Naive B cell (primary cell): ENCODE measurements at places on chromosomes 5 and 9. TPM values are rescaled to one million over a fixed set of nuclear protein-coding genes. Genes with fewer than 3 reads are reported as not detected.

Gene SPATA31A3
- polyA plus RNA-seq, result not detected

Gene DNAH5
- polyA plus RNA-seq, result not detected

DNA sequence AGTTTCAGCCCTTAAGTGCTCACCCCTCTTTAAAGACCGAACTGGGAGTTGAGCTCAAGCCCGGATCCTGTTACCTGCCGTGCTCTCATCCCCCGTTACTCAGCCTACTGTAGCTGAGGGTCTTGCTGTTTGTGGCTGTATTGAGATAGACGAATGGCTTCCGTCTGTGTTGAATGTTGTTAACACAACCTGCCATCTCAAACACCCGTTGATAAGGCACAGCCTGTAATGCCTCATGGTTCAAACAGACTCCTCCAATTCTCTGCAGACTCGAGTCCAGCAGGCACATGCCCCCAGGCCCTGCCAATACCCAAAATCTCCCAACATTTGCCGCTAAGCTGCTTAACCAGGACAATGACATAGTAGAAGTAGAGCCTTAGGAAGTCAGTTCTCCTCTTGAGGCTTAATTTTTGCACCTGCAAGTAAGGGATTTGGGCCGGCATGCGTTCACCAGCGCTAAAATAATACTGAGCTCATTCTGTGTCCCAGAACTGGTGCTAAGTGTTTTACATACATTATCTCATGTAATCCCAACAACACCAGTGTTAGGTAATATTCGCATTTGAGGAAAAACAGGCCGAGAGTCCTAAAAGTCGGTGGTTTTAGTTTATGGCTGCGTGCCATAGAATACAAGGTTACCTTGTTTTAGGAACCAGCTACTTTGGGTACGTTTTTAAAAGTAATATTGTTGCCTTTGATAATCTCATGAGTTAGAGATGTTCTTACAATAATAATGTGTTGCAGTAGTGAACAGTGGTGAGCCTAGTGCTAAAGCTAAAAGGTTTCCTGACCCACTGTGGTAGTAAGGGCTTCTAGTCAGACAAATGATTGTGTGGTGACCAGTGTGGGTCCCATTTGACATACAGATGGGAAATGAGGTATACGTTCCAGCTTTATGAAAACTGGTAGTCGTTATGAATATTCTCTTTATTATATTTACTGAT, 1.5 kb upstream of the RFX3 start:
- no peak for DNase-seq

DNA sequence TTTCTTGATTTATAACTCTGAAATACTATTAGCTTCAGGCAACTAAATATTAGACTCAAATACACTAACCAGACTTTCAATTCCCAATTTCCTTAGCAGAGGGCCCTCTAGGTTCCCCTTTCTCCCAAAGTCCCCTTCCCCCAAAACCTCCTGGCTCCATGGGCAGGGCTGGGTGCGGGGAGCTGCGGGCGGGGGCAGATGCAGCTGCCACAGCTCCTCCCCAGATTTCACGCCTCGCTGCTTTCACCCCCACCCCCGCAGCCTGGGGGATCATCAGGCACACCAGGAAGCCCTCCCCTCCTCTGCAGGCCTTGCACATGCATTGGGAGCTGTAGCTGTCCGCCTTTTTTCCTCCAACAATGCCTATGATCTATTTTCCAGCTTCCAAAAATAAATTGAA, 82.8 kb upstream of the SPATA31C2 start:
- no peak for DNase-seq

Gene PCDHGC3
- 0.86 TPM for polyA plus RNA-seq

DNA sequence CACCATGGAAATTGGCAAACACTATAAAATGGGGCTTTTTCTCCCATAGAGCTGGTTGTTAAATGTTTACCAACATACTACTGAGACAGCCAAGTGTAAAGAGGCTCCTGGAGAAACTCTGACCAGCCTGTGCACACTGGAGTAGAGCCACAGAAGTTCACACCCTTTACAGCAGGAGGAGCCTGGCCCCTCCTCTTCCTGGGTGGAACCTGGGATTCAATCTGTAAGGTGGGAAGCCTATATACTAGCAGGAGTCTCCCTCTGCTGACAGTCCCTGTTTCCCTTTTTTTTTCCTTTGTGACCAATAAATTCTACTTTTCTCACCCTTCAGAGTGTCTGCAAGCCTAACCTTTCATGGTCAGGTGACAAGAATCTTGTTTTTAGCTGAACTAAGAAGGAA, 10.4 kb upstream of the SLC30A5 start:
- DNase-seq, result no peak

Gene GRM6
- polyA plus RNA-seq, result not detected

Gene SLC1A3
- polyA plus RNA-seq, result not detected

GRCh38 chr9:83526211-83526610, 12.0 kb downstream of the FRMD3 start:
- DNase-seq, result no peak

- no peak for DNase-seq
These were observed 601.7 kb downstream of the BRINP1 start for GRCh38 chr9:118767571-118767970.

Gene GLDC
- 1.6 TPM for polyA plus RNA-seq

DNA sequence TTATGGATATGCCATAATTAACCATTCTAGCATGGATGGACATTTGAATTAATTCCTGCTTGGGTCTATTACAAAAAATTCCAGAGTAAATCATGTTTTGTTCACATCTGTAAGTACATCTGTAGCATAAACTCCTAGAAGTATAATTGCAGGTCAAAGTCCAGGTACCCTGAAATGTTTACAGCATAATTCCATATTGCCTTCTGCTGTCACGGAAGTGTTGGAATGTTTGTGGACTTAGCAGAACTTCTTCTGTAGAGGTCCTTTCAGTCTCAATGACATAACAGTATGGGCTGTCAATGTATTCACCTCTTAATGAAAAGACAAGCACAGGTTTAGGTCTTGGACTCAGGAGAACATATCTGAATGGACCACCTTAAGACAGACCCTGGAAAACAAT, 1.8 kb downstream of the FAM240B start:
- no peak for DNase-seq

GRCh38 chr5:41722359-41722950, 147.8 kb downstream of the OXCT1 start:
- no peak for DNase-seq

- DNase-seq, result no peak
These were observed 217.6 kb downstream of the NFIB start for GRCh38 chr9:14096258-14096922.

DNA sequence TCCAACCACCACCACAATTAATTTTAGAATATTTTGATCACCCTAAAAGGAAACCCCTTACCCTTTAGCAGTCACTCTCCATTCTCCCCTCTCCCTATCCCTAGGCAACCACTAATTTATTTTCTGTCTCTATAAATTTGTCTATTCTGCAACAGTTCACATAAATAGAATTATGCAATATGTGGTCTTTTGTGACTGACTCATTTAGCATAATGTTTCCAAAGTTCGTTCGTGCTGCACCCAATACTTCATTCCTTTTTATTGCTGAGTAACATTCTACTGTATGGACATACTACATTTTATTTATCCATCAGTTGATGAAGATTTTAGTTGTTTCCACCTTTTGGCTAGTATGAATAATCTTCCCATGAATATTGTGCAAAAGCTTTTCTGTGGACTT, 18.2 kb upstream of the CDC20B start:
- no peak for DNase-seq

Gene IQGAP2
- 3.9 TPM for polyA plus RNA-seq

DNA sequence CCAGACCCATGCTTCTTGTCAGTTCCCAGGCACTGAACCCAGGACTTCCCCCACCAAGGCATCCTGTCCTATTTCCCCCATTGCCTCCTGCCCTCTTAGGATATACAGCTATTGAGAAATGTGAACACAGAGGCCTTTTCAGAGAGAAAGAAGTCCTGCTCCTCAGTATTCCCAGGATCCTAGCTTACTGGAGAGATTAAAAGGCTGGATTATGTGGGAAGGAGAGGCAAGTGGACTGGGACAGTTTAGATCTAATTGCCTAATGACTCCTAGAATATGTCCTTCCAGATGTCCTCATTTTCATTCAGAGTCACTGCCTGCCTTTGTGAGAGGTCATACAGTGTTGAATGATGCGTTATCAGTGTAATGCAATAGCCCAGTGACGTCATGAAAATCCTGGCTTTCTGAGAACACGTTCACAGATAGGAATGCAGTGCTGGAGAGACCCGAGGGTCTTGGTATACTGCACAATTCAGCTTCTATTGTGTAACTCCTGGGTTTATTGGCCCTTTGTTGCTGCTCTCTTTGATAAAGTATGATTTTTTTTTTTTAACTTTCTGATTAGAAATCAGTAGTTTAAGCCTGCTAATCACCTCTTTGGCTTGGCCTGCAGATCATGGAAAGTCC, 26.2 kb downstream of the WWC1 start:
- DNase-seq, result no peak

DNA sequence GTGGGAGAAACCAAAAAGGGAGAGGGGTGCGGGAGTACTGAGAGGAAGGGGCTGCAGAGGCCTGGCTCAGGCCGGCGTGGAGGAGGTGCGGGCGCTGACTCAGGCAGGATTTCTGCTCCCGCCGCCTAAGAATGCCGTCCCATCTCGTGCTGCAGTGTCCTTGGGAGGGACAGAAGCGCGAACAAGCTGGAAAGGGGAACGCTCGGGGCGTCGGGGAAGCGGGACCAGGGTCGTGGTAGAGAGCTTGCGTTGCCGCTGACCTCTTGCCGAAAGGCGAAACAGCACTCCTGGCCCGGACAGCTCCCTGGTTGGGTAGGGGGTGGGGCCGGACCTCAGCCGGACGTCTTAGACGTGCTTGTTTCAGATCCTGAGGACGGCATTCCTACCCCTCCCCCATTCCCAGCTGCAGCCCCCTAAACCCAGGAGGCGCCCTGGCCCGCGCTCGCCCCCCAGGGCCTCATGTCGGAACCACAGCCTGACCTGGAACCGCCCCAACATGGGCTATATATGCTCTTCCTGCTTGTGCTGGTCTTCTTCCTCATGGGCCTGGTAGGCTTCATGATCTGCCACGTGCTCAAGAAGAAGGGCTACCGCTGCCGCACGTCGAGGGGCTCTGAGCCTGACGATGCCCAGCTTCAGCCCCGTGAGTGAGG, 1.1 kb downstream of the RELL2 start:
- DNase-seq, result peak; percentile 62

- no peak for DNase-seq
These were observed 568.7 kb upstream of the ADAMTS16 start for GRCh38 chr5:4571248-4571948.

DNA sequence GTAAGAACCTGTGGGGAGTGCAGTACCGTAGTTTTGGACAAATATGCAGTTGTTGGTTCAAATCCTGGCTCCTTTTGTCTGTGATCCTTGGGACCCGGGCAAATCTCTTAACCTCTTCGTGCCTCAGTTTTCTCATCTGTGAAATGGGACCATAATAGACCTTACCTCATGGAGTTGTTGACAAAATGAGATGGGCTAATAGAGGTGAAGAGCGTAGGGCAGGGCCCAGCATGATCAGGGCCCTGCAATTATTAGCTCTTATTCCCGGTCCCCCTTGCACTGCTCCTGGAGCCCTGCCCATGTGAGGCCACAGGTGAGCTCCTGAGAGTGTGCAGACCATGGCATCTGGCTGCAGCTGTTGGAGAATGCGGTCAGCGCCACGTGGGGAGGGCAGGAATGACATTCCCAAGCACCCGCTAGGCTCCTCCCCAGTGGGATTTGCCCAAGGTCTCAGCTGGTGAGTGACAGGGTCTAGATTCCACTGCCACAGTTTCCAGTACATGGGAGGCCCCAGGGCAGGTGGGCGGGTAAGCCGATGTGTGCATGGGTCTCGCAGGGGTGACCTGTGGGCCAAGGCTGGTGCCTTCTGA, 41.0 kb downstream of the NEK6 start:
- no peak for DNase-seq

DNA sequence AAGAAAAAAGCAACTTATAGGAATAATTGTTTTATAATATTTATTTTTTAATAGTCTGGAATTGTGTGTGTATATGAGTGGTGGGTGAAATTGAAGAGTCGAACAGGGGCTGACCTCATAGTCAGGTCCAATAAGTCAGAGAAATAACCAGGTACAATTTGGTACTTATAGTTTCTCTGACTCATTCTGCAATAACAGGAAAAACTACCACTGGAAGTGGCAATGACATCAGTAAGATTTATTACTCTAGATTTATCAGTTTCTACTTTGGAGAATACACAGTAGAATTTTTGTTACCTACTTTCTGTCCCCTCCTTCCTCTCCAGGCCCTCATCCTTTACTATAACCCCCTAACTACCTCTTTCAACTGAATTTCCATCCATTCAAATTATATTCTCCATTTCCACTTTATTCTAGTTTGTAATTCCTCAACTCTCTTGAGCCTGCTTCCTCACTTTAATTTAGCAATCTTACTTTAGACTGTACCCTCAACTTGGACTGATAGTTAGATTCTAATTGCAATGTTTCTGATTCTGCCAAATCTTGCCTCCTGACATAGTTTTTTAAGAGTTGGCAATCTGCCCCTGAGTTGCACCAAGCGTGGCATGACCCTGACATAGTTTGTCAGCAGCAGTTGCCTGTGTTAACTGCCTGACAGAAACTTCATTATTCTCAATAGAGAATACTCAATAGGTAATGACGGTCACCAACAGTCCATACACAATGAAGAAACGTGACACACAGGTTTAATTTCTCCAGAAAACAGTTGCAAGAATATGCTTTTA, 475.3 kb upstream of the RIOK2 start:
- DNase-seq, result no peak

Gene CCDC69
- polyA plus RNA-seq, result 76.9 TPM

Gene CORO2A
- 0.57 TPM for polyA plus RNA-seq

DNA sequence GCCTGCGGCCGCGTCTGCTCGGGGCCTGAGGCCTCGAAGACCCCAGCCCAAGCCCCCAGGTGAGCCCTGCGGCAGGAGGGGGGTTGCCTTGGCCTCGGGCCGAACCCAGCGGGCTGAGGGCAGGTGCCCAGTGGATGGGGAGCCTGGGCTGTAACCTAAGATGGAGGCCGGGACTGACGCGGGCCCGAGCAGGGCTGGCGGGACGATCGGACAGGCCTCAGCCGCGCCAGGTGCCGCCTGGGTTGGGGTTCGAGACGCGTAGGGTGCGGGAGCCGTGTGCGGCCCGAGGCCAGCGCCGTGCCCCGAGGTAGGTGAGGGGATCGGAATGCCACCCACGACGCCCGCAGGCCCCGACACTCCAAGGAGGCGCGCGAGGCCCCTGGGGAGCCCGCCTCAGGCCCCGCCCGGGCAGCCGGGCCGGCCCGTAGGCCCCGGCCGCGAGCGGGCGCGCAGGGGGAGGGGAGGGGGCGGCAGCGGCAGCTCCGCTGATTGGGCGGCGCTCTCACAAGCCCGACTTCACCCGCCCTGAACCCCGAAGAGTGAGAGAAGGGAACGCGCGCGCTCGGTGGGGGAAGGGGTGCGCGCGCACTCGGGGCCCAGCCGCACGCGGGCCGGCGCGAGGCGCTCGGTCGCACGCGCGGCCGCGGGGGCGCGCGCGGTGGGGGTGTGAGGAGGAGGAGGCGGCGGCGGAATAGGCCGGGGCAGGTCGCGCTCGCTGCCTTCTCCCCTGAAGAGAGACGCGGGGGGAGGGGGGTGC, at the start of gene NSD1:
TSS of gene NSD1 (plus strand) at position 678 of the 757 bp plus-strand sequence. CDS start 1,331 bp downstream, outside the sequence.
- DNase-seq, result peak; percentile 90

- DNase-seq, result no peak
These were observed 240.5 kb upstream of the TUSC1 start for GRCh38 chr9:25918761-25919160.
